ENCODE measurements at places on chromosomes 2 and 18.

DNA sequence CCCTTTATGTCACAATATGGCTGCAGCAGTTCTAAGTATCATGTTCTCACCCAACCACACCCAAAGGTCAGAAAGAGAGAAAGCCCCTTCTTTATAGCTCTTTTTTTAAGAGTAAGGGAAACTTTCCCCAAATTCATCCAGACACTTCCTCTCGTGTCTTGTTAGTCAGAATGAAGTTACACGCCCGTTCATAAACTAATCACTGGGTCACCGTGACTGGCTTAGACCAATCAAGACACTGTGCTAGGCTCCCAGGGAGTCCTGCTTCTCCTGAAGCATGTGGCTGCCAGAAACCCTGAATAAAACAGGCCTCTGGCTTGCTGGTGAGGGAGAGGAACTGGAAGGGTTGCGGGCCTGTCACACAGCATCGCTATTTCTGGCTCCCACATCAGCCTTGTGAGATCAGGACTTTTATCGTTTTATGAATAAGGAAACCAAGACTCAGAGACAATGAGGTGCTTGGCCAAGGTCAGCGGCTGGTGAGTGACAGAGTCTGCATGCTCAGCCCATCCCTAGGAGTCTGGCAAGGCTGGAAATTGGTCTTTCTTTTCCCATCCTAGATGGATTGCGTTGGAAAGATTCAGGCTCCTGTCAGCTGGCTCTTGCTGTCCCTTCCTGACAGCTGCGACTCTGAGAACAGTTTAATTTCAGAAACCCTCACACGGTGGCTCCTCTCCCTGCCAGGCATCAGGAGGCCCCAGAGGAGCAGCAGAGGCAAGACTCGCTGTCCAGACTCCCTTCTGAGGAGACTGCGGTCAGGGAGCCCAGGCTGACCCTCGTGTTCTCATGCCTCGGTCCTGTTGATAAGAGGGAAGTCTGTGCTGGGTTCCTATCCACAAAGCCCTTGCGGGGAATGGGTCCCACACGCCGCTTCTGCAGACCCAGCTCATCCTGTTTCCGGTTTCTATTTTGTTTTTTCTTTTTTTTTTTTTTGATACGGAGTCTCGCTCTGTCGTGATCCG lies 104.5 kb upstream of the TAF1B start:
- DNase-seq = peak; percentile 34

GRCh38 chr2:102737431-102737830 lies 24.4 kb upstream of the TMEM182 start:
- no peak for DNase-seq

DNA sequence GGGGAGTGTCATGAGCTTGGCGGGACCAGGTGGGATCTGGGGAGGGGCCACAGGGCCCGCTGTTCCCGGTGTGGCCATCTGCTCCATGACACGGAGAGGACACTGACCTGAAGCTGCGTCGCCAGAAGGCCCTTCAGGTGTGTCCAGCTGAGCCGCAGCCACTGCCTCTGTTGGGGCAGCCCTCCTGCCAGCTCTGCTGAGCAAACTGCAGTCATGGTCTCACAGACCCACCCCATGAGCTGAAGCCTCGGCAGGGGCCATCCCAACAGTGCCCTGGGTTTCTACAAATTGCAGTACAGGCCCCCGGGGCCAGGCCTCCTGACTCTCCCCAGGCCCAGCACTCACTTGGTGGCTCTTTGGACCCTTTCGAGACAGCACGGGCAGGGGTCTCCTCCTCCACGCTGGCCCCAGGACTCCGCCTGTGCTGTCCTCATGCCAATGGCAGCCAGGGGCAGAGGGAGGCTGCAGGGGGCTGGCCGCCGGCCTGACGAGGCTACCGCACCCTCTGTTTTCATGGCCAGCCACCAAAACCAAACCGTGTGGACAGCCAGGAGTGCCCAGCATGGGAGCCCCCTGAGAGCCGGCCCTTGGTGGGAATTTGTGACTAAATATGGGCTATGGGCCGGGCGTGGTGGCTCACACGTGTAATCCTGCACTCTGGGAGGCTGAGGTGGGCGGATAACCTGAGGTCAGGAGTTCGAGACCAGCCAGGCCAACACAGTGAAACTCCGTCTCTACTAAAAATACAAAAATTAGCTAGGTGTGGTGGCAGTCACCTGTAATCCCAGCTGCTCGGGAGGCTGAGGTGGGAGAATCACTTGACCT lies 175.2 kb upstream of the SALL3 start:
- DNase-seq = no peak

- DNase-seq = no peak
Measured at GRCh38 chr2:210388148-210388547, 73.2 kb upstream of the MYL1 start.

- no peak for DNase-seq
Measured at GRCh38 chr2:28387082-28387960, 5.3 kb upstream of the FOSL2 start.

GRCh38 chr2:36486521-36487044 lies 111.4 kb downstream of the FEZ2 start:
- no peak for DNase-seq

DNA sequence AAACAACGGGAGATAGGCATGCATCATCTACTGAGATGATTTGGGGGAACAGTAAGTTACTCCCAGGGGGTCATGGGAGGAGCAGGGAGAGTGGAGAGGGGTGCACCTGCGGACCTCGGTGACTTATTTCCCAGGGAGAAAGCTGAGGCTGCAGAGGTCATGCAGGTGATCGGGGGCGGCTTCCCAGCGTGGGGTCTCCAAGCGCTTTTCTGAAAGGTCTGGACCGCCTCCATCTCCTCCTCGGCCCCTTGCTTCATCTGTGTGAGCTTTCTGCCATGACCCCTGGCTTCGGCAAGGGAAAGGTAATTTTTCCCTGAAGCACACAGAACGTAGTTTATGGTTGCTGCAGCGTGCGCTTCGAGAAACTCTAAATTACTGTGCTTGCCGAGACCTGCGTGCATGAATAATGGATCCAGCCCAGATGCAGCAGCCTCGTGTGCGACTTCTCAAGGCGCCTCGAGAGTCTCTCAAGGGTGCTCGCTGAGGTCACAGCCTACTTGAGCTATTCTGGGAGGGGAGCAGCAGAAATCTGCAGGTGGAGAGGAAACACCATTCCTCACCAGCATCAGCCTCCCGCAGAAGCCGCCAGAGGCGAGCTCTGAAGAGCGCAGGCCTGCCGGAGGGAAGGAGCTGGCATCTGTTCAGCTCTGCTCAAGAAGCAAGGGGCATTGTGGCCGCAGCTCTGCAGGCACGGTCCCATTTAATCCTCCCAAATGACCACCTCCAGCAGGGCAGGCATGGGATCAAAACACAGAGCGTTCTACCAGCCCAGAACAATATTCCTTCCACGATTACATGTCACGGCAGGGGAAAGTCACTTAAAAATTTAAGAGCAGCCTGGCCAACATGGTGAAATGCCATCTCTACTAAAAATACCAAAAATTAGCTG lies 308.4 kb upstream of the MYT1L start:
- no peak for DNase-seq

GRCh38 chr2:174964404-174964803 lies 40.8 kb downstream of the CHN1 start:
- no peak for DNase-seq

- no peak for DNase-seq
Measured at GRCh38 chr2:174789001-174789400, 24.7 kb upstream of the CHRNA1 start.

GRCh38 chr2:172993139-172993538 lies 82.5 kb upstream of the MAP3K20 start:
- DNase-seq = no peak

DNA sequence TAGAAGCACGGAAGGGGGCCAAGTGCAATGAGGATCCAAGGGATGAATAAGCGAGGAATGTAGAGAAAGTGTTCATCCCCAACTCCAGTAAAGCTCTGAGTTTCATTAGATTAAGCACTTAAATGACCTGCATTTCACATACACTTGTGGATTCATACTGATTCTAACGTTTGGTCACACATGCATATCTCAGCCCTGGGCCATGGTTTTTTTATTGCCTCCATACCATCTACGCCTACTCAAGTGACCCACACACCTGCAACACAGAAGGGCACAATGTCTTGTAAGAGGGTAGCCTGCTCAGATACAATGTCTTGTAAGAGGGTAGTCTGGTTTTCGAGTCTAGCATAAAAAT lies 566 bp upstream of the MRPS5 start:
- no peak for DNase-seq

GRCh38 chr2:103809941-103810441 lies 1043.9 kb upstream of the POU3F3 start:
- no peak for DNase-seq

DNA sequence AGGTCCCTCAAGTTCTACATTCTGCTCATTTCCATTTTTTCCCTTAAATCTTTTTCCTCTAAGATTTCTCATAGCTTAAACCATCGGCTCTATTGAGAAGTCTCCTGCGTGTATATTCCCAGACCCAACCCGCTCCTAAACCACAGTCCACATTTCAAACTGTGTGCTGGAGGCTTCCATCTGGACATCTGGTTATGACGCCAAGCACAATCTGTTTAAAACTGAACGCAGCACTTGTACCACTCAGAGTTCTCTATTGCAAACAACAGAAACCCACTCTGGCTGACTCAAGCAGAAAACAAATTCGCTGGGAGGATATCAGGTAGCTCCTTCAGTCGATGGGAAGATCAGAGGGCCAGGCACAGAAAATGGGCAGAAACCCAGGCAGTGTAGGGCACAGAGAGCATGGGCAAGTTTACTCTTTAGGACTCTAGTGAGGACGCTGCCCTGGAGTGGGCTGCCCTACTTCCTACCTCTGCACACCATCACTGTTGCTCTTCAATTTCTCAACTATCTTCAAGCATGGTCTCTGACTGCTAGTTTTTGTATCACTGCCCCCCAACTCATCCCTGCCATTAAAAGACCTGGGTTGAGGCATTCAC lies 5.6 kb upstream of the EML4 start:
- no peak for DNase-seq

DNA sequence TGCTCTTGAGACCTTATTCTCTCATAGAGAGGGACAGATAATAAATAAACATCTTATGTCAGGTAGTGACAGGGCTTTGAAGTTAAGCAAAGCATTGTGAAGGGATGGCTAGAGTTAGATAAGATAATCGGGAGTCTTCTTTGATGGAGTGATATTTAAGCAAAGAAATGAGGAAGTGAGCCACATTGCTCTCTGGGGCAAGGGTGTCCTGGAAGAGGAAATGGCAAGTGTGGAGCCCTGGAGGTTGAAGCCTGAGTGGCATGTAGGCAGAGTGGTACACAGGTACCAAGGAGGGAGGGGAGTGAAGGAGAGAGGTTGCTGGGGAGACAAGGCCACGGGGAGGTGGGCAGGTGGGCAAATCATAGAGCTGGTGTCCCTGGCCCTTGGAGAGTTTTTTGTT lies 110.2 kb downstream of the CTAGE1 start:
- no peak for DNase-seq

- DNase-seq = no peak
Measured at GRCh38 chr2:32960238-32960637, 13.5 kb downstream of the LTBP1 start.

GRCh38 chr2:230166557-230167170 lies 53.1 kb downstream of the SP110 start:
- DNase-seq = no peak

DNA sequence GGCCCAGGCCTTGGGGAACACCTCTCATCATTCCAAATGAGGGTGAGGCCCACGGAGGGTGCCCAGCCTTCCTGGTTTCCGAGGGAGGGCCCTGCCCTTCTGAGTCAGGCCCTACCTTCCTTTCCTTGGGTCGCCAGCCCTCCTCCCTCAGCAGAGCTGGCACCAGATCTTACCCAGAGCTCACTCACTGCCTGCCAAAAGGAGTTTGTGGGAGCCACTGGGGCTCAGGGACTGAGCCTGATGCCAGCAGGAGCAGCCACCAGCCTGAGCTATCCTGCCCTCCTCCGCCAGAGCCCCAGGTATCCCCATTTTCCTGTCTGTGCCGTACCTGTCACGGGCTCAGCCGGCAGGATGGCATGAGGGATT lies 64.1 kb downstream of the NRP2 start:
- no peak for DNase-seq

DNA sequence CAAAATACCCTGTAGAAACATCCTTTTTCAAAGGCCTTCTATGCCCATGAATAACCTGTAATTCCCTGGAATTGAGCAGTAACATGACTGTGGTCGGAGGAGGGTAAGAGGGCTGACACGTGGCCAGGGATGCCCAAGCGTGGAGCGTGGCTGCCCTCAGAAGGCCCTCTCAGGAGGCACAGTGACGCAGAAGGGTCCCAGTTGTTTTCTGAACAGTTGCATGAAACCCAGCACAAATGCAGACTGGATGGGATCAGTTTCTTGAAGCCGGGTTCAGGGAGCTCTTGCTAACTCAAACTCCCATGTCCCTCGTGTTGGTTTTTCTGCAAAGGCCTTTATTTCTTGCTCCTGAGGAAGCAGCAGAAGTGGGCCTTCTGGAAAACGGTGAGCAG lies 237.0 kb downstream of the ALPK2 start:
- no peak for DNase-seq

GRCh38 chr2:171260471-171261424 lies 100.1 kb upstream of the TLK1 start:
- no peak for DNase-seq

GRCh38 chr2:20467789-20468548 lies 21.1 kb downstream of the RHOB start:
- DNase-seq = no peak

- DNase-seq = no peak
Measured at GRCh38 chr2:225735844-225736243, 336.3 kb downstream of the NYAP2 start.

- no peak for DNase-seq
Measured at GRCh38 chr2:178237488-178238153, 43.3 kb downstream of the OSBPL6 start.

DNA sequence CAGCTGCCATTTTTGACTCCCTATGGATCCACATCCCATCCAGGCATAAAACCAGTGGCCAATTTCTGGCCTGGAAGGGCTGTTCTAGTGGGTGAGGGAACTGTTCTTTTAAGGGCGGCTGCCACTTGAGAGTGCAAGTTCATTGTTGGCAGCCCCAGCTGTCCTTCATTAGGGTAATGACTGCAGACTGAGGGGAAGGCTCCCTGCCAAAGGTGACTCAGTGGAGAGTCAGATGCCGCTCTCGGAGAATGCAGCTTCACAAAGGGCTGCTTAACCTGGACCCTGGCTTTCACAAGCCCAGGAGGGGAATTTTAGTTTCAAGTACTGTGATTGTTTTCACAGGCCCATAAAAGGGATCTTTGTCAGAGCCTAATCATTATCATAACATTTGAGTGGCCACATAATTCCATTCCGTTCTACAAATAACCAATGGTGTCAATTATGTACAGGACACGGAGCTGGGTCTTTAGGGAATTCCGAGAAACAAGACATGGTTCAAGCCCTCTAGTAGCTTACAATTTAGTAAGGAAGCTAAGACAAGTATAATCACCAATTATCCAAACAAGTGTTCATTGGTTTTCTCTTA lies 235.7 kb downstream of the CDCA7 start:
- DNase-seq = no peak

- DNase-seq = no peak
Measured at GRCh38 chr2:161825429-161825828, 201.2 kb downstream of the SLC4A10 start.
